ENCODE measurements at places on chromosomes 12 and 14. TPM values are rescaled to one million over a fixed set of nuclear protein-coding genes. Genes with fewer than 3 reads are reported as not detected.

Gene NEMP1
- polyA plus RNA-seq: 25.9 TPM

Gene METTL3
- 94.4 TPM for polyA plus RNA-seq

Gene TMTC1
- 29.1 TPM for polyA plus RNA-seq

Gene ANG
- polyA plus RNA-seq: 6.7 TPM

Gene ORMDL2
- 34.0 TPM for polyA plus RNA-seq

Gene SCN8A
- 1.9 TPM for polyA plus RNA-seq

Gene A2ML1
- 0.08 TPM for polyA plus RNA-seq

Gene TOMM20L
- 1.1 TPM for polyA plus RNA-seq

Gene PTPN21
- 37.7 TPM for polyA plus RNA-seq

Gene FOXM1
- polyA plus RNA-seq: 26.6 TPM

Gene GPR84
- polyA plus RNA-seq: 0.20 TPM
